CD4-positive, alpha-beta T cell treated with Interleukin-21 for 1 hour (primary cell): ENCODE measurements at places on chromosomes 12 and 14.

DNA sequence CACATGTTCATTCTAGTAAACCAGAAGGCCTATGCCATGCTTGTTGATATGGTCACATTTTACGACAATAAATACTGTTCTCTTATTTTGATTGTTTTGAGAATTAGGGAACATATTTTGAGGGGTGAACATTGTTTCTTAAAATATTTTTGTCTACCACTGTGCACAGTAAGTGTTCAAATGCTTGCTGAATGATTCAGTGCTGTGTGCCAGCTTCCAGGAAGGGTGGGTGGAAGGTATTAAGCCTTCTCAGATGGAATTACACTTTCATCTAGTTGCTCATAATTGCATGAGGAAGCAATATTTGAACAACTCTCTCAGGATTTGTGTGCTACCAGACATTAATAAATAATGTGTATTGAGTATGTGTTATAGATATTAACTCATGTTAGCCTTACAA, 15.5 kb upstream of the TMX1 start:
- no peak for DNase-seq

GRCh38 chr14:93789228-93790130, 1.2 kb upstream of the PRIMA1 start:
- DNase-seq: no peak

DNA sequence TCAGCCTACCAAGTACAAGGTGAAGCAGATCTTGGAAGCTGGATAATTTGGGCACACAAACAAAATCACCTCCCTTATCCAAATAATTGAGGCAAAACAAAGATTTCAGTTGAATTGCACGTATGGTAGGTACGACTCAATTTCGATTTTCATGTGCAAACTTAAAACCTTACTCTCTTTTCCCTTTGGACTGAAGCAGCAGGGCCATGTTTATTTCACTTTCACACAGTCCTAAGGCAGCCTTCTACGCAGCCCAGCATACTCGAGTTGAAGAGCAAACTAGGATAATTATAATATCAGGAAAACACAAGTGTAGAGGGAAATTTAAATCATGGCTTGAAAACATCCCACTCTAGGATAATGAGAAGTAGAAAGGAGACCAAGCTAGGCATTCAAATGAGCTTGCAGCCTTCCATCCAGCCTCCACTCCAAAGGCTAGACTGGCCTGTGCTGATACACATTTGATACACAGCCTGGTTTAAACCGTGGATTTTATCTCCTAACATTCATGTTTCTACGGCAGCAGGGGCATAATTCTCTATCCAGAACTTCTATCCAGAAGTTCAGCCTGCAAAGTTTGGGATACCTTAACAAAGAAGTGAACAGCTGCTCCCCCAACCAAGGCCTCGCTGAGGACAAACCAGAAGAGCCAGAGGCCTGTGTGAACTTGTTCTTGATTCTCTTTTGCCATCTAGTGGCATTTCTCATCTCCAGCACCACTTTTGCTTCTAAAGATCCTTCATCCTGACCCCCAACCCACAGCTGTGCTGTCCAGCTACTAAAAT, 2.4 kb upstream of the RNASE7 start:
- DNase-seq: peak; percentile 54

DNA sequence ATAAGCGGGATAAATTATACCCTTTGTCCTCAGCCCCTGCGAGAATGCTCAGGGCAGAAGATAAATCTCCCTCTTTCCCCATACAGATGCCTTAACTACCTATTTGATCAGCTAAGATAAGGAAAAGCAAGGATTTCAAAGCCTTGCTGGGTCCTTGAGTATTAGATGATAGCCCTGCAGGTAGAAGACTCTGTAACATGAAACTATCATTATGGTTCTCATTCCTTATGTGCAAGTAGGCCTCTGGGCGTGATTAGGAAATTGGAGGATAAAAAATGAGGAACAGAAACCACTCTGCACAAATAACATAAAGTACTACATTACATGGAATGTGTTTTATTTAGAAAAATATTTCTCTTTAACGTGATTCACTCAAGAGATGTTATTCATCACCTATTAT, 14.5 kb upstream of the WDR89 start:
- no peak for DNase-seq

DNA sequence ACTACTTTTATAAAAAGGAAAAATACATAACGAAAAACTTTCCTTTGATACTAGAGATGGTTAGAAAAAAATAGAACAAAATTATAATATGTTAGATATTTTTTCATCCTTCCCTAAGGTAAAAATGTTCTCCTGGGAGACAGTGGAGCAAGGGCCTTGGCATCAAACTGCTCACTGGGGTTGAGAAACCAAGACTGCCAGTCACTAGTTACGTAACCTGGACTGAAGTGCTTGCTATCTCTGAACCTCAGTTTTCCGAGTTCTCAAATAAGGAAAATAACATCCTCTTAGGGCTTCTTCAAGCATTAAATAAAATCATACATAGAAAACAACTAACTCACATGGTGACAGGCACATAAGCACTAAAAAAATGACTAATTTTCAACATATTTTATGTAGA, 48.2 kb upstream of the FRMD6 start:
- DNase-seq: no peak

GRCh38 chr12:42507081-42507480, 82.5 kb downstream of the PRICKLE1 start:
- no peak for DNase-seq

DNA sequence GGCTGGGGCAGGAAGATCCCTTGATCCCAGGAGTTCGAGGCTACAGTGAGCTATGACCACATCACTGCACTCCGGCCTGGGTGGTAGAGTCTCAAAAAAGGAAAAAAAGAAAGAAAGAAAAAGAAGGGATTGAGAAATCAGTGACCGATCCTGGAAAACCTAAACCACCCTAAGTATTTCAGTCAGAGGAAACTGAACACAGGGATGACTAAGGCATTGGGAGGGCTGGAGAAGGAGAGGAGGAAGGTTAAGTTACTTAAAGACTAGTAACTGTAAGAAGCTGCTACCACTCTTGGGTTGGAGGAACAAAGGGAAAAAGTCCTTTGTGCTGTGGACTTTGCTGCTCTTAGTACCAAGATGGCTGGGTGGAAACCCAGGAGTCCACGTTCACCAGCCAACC, 10.6 kb downstream of the HHIPL1 start:
- DNase-seq: no peak

DNA sequence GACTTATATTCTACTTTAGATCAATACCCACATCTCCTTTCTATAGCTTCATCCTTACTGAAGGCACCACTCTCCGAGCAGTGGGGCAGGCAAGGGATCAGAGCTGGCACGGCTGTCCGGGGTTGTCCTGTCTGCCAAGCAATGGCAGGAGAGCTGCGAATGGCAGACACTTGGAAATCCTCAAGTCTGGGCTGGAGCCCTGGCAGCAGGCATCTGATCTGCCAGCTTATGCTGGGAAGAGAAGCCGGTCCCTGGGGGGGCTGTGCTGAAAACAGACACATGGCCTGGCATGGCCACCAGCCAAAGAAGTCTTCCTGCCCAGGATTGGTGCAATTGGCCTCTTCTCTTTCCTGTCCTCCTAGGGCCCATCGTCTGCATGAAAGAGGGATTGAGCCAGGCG, 280.2 kb upstream of the PWP1 start:
- no peak for DNase-seq

DNA sequence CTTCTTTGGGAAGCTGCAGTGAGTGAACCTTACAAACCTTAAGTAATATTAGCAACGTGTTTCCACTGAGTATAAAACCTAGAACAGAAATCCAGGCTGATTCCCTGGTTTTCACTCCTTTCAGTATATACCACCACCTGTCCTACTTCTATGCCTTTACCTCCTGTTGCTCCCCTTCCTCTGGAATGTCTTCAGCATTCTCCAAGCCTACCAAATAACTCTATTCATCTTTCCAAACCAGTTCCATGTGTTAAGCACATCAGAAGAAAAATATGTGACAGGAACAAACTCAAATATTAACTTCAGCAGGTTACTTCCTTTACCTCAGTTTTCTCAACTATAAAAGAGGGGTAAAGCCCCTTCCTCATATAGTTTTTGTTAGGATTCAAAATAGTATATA, 39.8 kb downstream of the LIMA1 start:
- DNase-seq: no peak

GRCh38 chr14:74630881-74631690, 19.0 kb upstream of the LTBP2 start:
- DNase-seq: no peak

GRCh38 chr14:68403191-68404145, 389.4 kb downstream of the ZFP36L1 start:
- DNase-seq: no peak

GRCh38 chr12:4769073-4769472, 48.9 kb downstream of the GALNT8 start:
- no peak for DNase-seq

GRCh38 chr14:94946244-94946643, 176.3 kb upstream of the GSC start:
- peak; percentile 50 for DNase-seq

DNA sequence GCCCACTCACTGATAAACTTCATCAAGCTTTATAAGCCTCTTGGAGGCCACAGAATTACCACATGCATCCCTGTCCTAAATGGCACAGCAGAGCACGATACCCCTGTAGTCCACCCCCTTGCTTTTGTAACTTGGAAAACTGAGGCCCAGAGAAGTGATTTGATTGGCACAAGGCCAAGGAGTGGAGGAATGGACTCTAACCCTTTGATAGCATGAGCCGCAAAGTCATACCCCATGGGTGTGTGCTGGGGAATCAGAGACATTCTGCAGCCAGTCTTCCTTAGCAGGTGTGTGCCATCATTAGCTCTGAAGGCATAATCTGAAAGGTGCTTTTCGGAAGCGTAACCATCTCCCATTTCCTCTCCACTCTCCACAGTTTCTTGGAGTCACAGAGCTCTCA, 28.5 kb upstream of the PWP1 start:
- DNase-seq: no peak

DNA sequence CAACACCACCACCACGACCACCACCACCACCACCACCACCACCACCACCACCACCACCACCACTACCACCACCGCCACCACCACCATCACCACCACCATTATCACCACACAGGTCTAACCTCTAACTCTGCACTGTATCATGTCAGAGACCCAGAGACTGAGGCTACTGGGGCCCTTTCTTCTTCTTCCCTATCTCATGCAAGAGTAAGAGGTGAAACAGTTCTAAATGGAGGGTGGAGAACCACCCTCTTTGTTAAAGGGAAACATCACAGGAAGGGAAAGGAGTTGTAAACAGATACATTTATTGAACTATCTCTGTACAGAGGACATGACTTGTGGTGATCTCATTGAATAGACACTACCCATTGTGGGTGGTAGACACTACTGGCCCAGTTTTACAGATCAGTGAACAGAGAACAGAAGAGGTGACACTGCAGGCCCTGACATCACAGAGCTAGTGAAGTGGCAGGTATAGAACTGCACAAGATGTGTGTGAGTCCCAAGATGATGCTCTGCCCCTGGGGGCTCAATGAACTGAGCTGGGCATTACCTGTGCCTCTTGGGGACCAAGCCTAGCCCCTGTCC, 91.6 kb downstream of the FOXN3 start:
- no peak for DNase-seq

DNA sequence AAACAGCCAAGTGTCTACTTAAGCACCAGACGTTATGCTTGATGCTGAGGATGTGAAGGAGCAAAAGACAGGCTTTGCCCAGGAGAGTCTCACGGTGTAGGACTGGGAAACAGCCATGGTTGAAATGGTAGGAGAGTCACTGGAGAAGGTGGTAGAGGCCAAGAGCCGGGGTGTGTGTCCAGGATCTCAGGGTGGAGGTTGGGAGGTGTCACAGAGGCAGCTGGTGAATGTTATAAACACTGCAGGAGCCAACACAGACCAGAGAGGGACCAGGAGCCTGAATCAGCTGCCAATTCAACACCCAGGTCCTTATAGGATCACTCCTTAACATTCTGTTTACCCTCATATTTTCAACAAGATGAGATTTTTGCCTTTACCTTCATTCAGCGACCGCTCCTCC, 7.5 kb downstream of the NID2 start:
- no peak for DNase-seq
